Activated CD8-positive, alpha-beta memory T cell treated with anti-CD3 and anti-CD28 coated beads for 1 hour (primary cell): ENCODE measurements at places on chromosomes 4 and X.

DNA sequence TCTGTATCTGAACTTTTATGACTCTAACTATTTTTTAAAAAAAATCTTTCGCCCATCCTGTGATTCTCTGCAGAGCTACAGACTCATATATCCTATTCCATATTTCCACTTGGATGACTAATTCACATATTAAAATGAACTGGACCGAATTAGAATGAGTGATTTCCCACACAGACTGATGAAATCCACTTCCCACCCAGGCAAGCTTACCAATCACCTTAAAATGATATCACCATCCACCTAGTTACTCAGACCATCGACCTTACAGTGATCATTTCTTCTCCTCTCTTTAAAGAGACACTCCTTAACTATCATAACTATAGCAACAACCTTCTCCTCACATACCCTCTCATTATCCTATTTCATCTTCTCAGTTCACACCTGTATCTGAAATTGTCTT, 34.1 kb upstream of the GUCY1B1 start:
- DNase-seq: no peak

DNA sequence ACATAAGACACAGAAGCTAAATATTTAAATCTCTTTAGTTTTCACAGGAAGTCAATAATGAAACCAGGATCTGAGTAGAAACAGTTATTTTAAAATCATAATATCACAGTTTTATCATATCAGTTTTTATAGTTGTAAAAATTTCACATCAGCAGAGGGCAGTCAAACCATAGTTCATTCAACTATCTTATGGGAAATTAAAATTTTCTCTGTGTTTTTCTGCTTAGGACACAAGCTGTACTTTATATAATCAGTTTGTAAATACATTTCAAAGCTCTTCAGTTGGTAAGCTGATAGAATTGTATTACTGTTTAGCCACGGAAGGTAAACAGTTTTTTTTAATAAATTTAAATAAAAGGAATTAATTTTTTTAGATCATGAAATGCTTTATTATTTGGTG, 204.8 kb upstream of the NUDT6 start:
- no peak for DNase-seq

DNA sequence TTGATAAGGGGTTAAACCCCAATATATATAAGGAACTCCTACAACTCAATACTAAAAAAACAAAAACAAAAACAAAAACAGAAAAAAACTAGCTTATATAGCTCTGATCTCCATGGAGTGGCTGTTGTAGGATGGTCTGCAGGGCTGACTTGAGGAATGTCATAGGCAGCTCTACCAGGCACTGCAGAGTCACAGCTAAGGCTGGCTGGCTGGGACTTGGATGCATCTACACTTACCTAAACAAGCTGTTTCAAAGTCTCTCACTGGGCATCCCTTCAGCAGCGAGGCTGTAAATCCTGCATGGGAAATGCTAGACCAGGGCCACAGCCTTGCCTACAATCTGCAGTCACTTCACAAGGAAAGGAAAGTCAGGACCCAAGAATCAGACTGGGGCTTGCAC, 61.3 kb downstream of the HOPX start:
- DNase-seq: no peak

- DNase-seq: no peak
These were observed 1020.9 kb upstream of the INTU start for GRCh38 chr4:126611900-126612299.

- no peak for DNase-seq
These were observed 136.2 kb downstream of the CFAP299 start for GRCh38 chr4:80471756-80472155.

GRCh38 chrX:87895421-87895820, 377.8 kb downstream of the KLHL4 start:
- no peak for DNase-seq

- DNase-seq: no peak
These were observed 36.0 kb downstream of the BST1 start for GRCh38 chr4:15738877-15739276.

DNA sequence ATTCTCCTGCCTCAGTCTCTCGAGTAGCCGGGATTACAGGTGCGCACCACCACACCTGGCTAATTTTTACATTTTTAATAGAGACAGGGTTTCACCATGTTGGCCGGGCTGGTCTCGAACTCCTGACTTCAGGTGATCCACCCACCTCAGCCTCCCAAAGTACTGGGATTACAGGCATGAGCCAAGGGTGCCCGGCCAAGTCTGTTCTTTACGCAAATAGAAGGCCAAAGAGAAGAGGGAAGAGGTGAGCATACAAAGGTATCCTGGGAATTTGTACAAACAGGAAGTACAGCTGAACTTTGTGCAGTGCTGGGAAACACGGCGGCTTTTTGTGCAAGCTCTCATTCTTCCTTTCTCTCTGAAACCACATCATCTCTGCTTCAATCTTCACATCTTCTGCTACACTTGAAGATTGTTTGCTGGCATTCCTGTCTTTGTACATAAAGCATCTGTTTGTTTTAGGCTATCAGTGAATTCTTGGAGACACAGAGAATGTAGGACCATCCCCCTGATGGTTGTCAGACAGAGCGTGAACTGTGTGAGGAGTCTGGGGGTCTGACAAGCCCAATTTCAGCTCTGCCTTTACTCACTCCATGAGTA, 71.9 kb upstream of the PRSS48 start:
- DNase-seq: no peak

DNA sequence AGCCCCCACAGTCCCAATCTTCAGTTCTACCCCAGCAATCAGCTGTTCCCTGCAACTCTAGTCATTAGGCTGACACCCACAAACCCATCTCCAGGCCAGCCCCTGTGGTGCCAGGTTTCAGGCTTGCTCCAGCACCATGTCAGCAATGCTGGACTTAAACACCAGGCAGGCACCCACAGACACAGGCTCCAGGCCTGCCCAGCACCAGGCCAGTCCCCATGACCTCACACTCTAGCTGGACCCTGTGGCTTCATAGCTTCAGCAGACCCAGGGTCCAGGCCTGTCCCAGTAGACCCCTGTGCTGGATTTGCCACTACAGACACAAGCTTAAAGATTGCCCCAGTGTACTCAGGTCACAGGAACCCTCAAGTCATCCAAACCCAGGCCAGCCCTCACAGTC, 300.3 kb downstream of the CHIC1 start:
- no peak for DNase-seq

DNA sequence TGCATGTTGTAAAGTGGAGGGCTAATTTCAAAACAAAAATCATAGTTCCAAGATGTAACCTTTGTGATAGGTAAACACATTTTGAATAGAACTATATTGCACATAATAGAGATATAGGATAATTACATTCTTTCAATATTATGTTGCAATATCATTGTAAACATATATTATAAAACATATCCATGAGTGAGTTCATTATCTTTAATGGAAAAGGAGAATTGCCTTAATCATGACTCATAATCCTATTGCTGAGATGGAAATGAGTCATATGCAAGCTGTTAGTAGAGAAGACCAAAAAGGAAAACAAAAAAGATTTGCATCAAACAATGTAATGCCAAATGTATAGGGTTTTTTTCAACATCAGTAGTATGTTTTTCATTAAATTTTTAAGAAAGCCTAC, 73.7 kb upstream of the WDR44 start:
- no peak for DNase-seq

GRCh38 chrX:79556800-79557199, 189.7 kb upstream of the ITM2A start:
- no peak for DNase-seq

DNA sequence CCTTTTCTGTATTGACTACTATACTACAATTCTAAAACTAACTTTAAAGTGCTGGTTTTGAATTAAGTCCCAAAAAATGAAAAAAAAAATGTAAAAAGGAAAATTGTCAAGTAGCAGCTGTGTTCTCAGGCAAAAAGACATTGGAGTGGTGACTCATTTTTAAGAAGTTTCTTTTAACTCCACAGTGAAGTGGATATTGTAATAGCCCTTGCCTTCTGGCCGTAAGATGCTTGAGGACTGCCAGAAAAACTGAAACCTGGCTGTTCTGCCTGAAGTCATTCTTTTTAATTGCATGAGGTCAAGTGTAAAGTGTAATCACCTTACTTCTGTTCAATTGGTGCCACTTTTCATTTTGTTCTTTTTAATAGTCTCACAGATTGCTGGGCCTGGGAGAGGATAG, 28.9 kb downstream of the SPANXD start:
- DNase-seq: no peak

DNA sequence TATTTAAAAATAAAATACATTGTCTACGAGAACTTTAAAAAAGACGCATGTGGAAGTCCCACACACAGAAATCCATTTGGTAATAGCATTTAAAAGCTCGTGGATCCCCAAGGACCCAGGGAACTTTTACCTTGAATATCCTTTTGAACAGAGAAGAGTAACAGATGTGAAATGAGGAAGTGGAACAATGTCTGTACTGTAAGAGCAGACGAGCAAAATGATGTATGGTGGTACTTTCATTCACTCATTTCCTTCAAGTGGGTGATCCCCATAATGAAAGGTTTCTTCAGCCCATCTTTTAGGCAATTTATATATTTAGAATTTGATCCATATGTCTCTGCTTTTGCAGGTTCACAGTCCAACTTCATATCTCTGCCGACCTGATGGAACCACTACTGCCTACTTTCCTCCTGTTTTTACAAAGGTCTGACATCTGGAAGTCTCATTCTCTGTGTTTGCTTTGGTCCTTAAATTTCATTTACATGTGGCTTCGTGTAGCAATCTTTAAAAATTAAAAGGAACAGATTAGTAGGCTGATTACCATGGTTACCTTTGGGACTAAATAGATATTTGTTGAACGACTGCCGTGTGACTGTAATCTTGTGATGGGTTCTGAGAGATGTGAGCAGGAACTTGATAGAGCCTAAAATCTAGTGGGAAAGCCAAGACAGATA, 188.4 kb downstream of the PALLD start:
- DNase-seq: no peak

- DNase-seq: no peak
These were observed 77.3 kb downstream of the ARHGAP10 start for GRCh38 chr4:147809211-147809610.

DNA sequence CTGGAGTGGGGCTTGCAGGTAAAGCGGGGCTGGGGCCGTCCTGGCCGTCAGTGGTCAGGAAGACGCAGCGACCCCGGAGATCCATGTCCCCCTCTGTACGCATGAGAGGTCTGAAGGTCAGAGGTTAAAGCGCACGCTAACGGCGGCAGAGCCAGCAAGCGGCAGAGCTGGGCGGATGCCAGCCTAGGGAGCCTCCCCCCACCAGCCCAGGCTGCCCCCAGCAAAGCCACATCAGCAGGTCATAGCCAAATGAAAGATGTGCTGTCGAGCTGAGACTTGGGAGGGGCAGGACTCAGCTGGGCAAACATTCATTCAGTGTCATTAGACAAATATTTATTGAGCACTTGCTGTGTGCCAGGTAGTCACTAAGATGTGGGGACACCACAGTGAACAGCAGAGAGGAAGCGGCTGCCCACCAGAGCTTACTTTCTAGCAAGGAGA, 593 bp upstream of the JAKMIP1 start:
- no peak for DNase-seq

GRCh38 chr4:109733728-109734127, 3.9 kb upstream of the PLA2G12A start:
- DNase-seq: no peak

DNA sequence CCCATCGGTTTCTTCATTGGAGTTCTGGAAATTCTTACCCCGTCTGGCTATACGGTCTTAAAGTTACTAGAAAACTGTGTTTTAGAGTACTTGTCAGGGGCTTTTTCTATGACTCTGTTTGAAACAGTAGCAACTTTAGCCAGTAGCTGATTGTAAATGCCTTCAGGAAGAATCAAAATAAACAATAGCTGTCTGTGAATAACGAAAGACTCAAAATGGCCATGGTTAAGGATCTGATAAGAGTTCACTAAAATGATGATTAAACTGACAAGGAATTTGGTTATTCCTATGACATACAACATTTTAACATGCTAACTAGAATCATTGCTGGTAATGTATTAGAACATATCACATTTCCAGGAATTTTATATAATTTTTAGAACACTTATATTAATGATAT, 191.0 kb downstream of the EVC2 start:
- DNase-seq: no peak

- no peak for DNase-seq
These were observed 64.0 kb downstream of the MANBA start for GRCh38 chr4:102696758-102697157.

- DNase-seq: no peak
These were observed 117.9 kb downstream of the STIM2 start for GRCh38 chr4:26978387-26979053.

DNA sequence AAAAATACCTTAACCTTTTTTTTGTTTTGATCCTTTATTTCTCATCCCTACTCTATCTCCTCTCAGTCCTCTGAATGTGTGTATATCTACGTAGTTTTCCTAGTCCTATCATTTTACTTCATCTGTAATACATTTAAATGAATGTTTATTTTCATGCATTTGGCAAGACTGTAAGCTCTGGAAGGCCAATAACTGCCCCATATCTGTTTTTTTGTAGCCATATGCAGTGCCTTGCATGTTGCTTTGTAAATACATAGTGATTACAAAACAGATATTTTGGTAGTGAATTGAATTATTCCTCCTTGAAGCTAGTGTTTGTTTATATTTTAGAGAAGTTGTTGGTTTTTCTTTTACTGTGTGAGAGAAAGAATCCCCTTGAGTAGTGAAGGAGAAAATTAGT, 450.2 kb downstream of the PCDH18 start:
- DNase-seq: no peak

DNA sequence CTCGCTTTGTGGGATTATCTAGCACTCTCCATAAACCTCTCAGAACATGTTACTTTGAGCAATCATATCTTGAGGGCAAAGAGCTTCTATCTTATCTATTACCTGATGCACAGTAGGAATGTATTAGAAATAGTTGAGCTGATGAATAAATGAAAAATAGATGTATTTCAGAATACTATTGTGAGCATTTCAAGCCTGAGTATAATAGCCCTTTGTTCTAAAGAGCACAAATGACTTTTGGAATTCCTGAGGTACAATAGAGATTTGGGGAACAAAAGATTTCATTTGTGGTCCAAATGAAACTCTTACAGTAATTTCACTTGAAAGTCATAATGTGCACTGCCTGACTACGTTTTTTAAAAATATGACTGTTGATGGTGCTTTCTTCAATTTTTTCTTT, 159.5 kb downstream of the UGT8 start:
- no peak for DNase-seq

DNA sequence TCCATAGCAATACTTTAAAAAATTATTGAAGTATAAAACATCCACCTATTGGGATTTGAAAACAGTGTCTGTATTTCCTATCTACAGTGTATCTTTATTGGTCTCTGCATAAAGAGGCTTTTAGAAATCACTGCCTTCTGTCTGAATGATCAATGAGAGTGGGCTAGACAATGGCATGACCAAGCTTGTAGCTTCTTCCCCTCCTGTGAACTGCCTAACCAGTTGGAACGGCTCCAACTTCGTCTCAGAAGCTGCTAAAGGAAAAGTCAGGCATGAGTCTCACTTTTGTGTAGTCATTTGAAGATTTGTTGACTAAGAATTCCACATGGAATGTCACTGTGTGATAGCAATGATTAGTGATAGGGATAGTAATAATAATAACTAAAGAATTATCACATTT, 64.2 kb downstream of the INTS12 start:
- no peak for DNase-seq

GRCh38 chr4:140630246-140630645, 61.5 kb upstream of the UCP1 start:
- DNase-seq: no peak
